ENCODE measurements at places on chromosomes 4 and X.
A peak's percentile ranks its signal among the peaks of the same experiment; 100 is the strongest.

- H3K36me3 ChIP-seq, result no peaks in the 10 kb centered on the region
- no peaks in the 10 kb centered on the region for H3K27me3 ChIP-seq
- peak; percentile 63 for DNase-seq
- peaks cover 11% of the 10 kb centered on the region for H3K4me1 ChIP-seq
Measured at GRCh38 chrX:132491191-132491590, 2.4 kb upstream of the MBNL3 start.

DNA sequence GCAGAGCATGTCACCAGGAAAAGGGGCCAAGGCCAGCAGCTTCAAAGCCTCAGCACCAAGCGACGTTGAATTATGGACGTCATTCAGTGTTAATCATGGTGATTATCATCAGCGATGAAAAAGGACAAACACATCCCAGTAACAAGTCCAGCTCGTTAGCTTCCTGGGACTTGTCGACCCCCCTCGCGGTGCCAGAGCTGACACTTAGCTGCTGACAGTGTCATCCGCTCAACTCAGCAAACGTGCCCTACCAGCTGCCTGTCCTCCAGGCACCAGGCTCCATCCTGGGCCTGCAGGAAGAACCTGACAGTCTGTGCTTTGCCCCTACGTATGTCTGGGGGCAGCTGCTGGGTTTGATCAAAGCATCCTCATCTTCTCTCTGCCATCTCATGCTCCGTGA, 137.0 kb upstream of the PSAPL1 start:
- H3K27ac ChIP-seq, result no peak overlapping the region
- H3K4me3 ChIP-seq, result no peak overlapping the region
- no peaks in the 10 kb centered on the region for H3K36me3 ChIP-seq
- H3K27me3 ChIP-seq, result peaks cover 81% of the 10 kb centered on the region
- no peaks in the 10 kb centered on the region for H3K4me1 ChIP-seq

DNA sequence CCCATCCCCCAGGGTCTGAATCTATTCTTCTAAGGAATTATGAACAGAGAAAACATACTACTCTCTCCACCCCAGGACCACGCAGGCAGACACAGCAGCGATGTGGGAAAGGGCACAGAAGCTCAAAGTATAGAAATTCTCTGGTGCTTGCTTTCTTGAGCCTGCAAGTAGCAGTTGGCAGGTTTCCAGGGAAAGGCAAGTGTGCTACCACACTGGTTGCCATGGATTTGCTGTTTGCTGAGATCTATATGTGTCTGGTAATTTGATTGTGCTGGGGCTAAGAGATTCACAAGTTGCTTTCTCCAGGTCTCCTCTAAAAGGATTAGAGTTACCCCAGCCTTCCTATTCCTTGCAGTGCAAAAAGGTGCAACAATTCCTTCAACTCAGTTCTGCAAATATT, 83.1 kb downstream of the GUCY2F start:
- H3K27me3 ChIP-seq, result no peaks in the 10 kb centered on the region
- H3K27ac ChIP-seq, result no peak overlapping the region
- no peak overlapping the region for H3K4me3 ChIP-seq
- DNase-seq, result no peak
- H3K4me1 ChIP-seq, result no peaks in the 10 kb centered on the region

- no peak overlapping the region for H3K27ac ChIP-seq
- H3K27me3 ChIP-seq, result no peaks in the 10 kb centered on the region
- H3K36me3 ChIP-seq, result no peaks in the 10 kb centered on the region
- no peak overlapping the region for H3K4me3 ChIP-seq
- no peaks in the 10 kb centered on the region for H3K4me1 ChIP-seq
Measured at GRCh38 chr4:155076256-155076785, 132.1 kb upstream of the NPY2R start.

GRCh38 chr4:2716236-2716635, 39.9 kb downstream of the TNIP2 start:
- H3K4me1 ChIP-seq, result no peaks in the 10 kb centered on the region
- no peaks in the 10 kb centered on the region for H3K36me3 ChIP-seq
- H3K4me3 ChIP-seq, result no peak overlapping the region
- no peak for DNase-seq
- no peaks in the 10 kb centered on the region for H3K27me3 ChIP-seq

GRCh38 chr4:68326141-68326540, 23.7 kb downstream of the YTHDC1 start:
- no peaks in the 10 kb centered on the region for H3K4me1 ChIP-seq
- peaks cover 27% of the 10 kb centered on the region for H3K36me3 ChIP-seq
- no peaks in the 10 kb centered on the region for H3K27me3 ChIP-seq
- no peak overlapping the region for H3K27ac ChIP-seq
- no peak overlapping the region for H3K4me3 ChIP-seq

- DNase-seq, result peak; percentile 89
- peaks cover 20% of the 10 kb centered on the region for H3K4me1 ChIP-seq
- no peaks in the 10 kb centered on the region for H3K36me3 ChIP-seq
- no peaks in the 10 kb centered on the region for H3K27me3 ChIP-seq
Measured at GRCh38 chr4:151304755-151305154, 20.6 kb downstream of the SH3D19 start.

GRCh38 chrX:91435395-91435794, 756 bp downstream of the PABPC5 start:
- no peaks in the 10 kb centered on the region for H3K36me3 ChIP-seq
- no peak overlapping the region for H3K4me3 ChIP-seq
- H3K4me1 ChIP-seq, result no peaks in the 10 kb centered on the region

GRCh38 chr4:84579403-84579776, 3.5 kb upstream of the CDS1 start:
- peaks cover 7% of the 10 kb centered on the region for H3K4me1 ChIP-seq
- DNase-seq, result no peak
- H3K27ac ChIP-seq, result no peak overlapping the region
- H3K4me3 ChIP-seq, result no peak overlapping the region

GRCh38 chr4:124745985-124746801, 33.7 kb upstream of the ANKRD50 start:
- H3K4me1 ChIP-seq, result no peaks in the 10 kb centered on the region
- no peaks in the 10 kb centered on the region for H3K27me3 ChIP-seq

DNA sequence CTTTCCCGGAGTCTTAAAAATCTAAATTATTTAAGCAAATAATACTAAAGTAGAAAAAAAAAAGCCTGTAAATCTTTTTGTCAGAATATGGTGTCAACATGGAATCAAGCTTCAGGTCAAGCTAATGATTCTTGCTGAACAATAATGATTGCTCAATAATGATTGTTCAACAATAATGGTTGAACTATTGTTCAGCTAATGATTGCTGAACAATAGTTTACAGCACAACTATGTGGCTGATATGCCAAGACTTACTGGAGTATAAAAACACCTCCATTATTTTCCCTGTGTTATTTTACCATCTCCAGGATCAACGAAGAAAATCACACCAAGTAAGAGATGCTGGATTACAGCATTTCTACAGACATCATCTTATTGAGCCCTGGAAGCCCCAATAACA, 35.1 kb upstream of the SMIM31 start:
- no peak overlapping the region for H3K27ac ChIP-seq
- H3K4me1 ChIP-seq, result no peaks in the 10 kb centered on the region
- no peaks in the 10 kb centered on the region for H3K27me3 ChIP-seq
- no peak overlapping the region for H3K4me3 ChIP-seq

DNA sequence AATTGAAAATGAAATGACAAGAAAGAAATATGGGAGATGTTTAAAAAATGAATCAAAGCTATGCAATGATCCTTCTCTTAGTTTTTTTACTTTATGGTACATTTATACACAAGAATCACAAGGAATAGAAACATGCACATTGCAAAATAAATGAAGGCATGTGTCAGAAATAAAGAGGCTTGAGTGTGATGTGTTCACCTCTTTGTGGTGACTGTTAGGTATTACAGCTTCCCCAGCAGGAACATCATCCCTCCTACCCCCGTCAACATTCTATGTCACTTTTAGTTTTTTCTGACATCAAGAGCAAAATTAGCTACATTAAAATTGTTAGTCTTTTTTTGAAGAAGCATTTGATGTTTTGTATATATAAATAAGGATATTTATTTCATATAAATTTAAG, 214.8 kb downstream of the SLC4A4 start:
- no peaks in the 10 kb centered on the region for H3K27me3 ChIP-seq
- no peak for DNase-seq
- no peaks in the 10 kb centered on the region for H3K36me3 ChIP-seq
- H3K4me1 ChIP-seq, result no peaks in the 10 kb centered on the region
- no peak overlapping the region for H3K27ac ChIP-seq
- no peak overlapping the region for H3K4me3 ChIP-seq

GRCh38 chrX:133555782-133556458, 140.6 kb upstream of the GPC4 start:
- H3K4me3 ChIP-seq, result no peak overlapping the region
- DNase-seq, result no peak
- H3K36me3 ChIP-seq, result no peaks in the 10 kb centered on the region
- no peak overlapping the region for H3K27ac ChIP-seq
- no peaks in the 10 kb centered on the region for H3K27me3 ChIP-seq
- no peaks in the 10 kb centered on the region for H3K4me1 ChIP-seq

DNA sequence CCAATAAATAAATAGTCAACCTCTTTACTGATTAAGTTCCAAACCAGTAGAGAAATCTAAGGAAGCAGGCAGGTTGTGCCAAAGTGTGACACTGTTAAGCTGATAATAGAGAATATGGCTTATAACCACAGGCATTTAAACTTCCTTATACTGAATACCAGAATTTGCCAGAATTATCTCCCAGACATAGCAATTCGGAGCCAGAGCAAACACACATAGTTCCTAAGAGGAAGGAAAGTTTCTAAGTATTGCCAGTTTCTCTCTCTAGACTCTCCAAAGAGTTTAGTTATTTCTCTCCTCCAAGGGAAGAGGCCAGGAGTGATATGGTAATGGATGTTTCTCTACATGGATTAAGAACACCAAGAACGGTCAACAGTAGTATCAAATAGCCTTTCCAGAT, 191.7 kb upstream of the CPEB2 start:
- H3K27me3 ChIP-seq, result no peaks in the 10 kb centered on the region
- DNase-seq, result no peak
- no peak overlapping the region for H3K27ac ChIP-seq

DNA sequence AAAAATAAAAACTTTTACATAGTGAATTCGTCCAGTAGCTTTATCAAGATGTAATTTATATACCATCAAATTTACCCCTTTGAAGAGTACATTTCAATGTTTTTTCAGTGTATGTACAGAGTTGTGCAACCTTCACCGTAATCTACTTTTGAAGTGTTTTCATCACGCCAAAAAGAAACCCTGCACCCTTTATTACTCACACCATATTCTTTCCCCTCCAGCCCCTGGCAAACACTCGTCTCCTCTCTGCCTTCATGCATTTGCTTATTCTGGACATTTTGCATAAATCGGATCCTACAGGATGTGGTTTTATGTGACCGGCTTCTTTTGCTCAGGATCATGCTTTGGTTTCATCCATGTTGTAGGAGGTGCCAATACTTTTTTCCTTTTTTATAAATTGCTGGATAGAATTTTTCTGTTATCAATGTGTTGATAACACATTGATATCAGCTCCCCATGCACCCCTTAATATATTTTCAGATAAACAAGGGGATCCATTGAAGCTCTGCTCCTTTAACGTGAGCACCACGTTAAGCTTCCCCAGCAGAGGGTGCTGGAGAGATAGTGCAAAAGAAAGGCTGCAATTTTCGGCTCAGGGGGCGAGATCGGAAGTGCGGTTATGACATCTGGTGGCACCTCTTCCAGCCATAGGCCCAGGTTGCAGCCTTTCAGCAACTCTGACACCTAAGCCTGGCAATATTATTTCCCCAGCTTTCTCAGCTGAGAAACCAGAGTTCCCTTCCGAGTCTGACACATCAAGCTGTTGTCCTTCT, 100.1 kb upstream of the VCX3B start:
- no peaks in the 10 kb centered on the region for H3K4me1 ChIP-seq
- H3K27ac ChIP-seq, result no peak overlapping the region
- no peak overlapping the region for H3K4me3 ChIP-seq
- H3K36me3 ChIP-seq, result no peaks in the 10 kb centered on the region
- no peaks in the 10 kb centered on the region for H3K27me3 ChIP-seq

- H3K36me3 ChIP-seq, result no peaks in the 10 kb centered on the region
- no peaks in the 10 kb centered on the region for H3K27me3 ChIP-seq
- no peak overlapping the region for H3K27ac ChIP-seq
- DNase-seq, result no peak
Measured at GRCh38 chr4:145446184-145446583, 35.5 kb upstream of the SMAD1 start.

DNA sequence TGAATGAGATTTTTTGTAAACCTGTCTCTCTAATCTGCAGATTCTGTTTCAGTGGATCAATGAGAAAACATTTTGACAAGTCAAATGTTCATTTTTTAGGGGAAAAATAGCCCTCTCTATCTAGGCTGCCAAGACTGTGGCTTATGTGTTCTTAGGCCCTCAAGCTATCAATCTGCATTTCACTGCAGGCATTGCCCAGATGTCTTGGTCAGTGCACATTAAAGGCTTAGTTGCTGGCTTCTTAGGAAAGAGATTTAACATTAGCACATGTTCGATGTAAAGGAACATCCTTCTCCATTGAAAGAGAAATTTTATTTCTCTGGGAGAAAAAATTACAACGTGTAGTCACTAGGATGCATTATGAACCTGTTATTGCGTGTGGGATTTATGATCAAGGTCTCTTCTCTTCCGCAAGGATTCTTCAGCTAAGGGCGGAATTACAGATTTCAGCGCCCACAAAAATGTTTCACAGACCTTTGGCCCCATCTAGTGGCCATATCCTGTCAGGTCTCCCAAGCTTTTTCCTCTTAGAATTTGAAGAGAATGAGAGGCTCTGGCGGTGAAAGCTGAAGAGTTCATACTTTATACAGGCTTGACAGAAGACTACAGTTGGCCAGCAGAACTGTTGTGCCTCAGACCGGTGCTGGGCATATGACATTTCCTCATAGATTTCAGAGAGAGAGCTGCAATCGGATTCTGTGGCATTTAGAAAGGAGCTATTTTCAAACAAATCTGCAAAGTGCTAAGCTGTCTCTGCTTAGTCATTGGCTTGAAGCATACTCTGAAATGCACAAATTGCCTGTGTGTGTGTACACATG, 144.6 kb upstream of the NOCT start:
- H3K4me1 ChIP-seq, result no peaks in the 10 kb centered on the region
- H3K27me3 ChIP-seq, result no peaks in the 10 kb centered on the region
- H3K36me3 ChIP-seq, result no peaks in the 10 kb centered on the region
- H3K27ac ChIP-seq, result no peak overlapping the region

DNA sequence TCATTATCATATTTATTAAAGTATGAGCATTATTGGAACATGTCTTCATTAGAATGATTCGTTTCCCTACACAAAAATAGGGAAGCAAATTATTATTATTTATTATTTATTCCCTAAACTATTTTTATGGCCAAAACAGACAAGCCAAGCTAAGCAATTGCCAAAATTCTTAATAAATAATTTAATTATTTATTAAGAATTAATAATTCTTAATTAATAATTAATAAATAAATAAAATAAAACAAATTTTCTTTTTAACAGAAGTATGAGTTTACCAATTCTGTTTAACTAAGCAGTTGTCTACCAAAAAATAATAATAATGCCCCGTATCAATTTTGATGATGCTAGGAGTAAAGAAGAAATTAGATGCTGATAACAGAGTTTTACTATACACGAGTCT, 1080.8 kb upstream of the AGA start:
- H3K36me3 ChIP-seq, result no peaks in the 10 kb centered on the region
- H3K4me1 ChIP-seq, result no peaks in the 10 kb centered on the region
- DNase-seq, result no peak
- no peaks in the 10 kb centered on the region for H3K27me3 ChIP-seq
- no peak overlapping the region for H3K27ac ChIP-seq
- no peak overlapping the region for H3K4me3 ChIP-seq

- H3K4me3 ChIP-seq, result no peak overlapping the region
- no peaks in the 10 kb centered on the region for H3K36me3 ChIP-seq
- no peaks in the 10 kb centered on the region for H3K27me3 ChIP-seq
- no peaks in the 10 kb centered on the region for H3K4me1 ChIP-seq
- DNase-seq, result no peak
Measured at GRCh38 chrX:66634272-66634671, 4.6 kb downstream of the EDA2R start.

- no peak overlapping the region for H3K4me3 ChIP-seq
- DNase-seq, result no peak
- H3K4me1 ChIP-seq, result no peaks in the 10 kb centered on the region
- no peaks in the 10 kb centered on the region for H3K36me3 ChIP-seq
- H3K27me3 ChIP-seq, result no peaks in the 10 kb centered on the region
- H3K27ac ChIP-seq, result no peak overlapping the region
Measured at GRCh38 chr4:160371446-160371845, 1268.6 kb downstream of the RAPGEF2 start.
